Esophagus squamous epithelium (tissue), 5 donors: ENCODE measurements at places on chromosomes 5 and 9.

- no peak for DNase-seq
Measured at GRCh38 chr5:82534986-82535385, 256.8 kb upstream of the RPS23 start.

- DNase-seq = no peak
Measured at GRCh38 chr9:83185488-83186154, 122.7 kb upstream of the RASEF start.

GRCh38 chr5:77302247-77302646 lies 91.8 kb downstream of the PDE8B start:
- no peak for DNase-seq

GRCh38 chr5:132841305-132841704 lies 10.9 kb upstream of the SHROOM1 start:
- DNase-seq = no peak

DNA sequence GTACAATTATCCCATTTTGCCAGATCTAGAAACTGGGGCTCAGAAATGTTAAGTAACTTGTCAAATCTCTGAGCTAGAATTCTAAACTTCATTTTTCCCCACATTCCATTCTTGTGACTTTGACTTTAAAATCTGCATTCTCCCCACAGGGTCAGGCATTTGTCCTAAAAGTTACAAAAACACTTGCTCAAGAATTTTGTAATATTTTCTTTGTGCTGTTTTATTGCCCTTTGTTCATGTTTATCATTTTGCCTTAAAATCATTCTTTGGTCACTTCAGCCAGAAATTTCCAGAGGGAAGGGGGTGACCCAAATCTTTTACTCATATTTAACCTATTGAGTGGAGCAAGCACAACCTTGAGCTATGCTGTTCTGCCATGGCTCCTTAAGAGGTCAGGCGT lies 120.1 kb upstream of the CCL21 start:
- DNase-seq = no peak
